Tibial artery (tissue), 4 donors: ENCODE measurements at places on chromosomes 3 and 15.

GRCh38 chr3:127384717-127385539 lies 97.1 kb upstream of the PRR20G start:
- DNase-seq, result peak; percentile 51

- no peak for DNase-seq
These were observed 58.8 kb downstream of the SMARCC1 start for GRCh38 chr3:47722859-47723258.

DNA sequence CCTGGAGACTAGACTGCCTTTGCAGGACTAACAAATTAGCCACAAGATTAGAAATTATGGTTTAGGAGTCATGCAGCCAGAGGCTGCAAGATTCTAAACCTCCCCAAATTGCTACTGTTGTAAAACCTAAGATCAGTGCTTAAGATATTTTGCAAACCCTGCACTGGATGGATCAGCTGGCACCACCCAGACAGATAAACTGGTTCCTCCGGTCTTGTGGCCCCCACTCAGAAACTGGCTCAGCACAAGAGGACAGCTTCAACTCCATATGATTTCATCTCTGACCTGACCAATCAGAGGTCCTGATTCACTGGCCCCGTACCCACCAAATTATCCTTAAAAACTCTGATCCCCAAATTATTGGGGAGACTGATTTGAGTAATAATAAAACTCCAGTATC lies 19.5 kb upstream of the PXYLP1 start:
- no peak for DNase-seq

DNA sequence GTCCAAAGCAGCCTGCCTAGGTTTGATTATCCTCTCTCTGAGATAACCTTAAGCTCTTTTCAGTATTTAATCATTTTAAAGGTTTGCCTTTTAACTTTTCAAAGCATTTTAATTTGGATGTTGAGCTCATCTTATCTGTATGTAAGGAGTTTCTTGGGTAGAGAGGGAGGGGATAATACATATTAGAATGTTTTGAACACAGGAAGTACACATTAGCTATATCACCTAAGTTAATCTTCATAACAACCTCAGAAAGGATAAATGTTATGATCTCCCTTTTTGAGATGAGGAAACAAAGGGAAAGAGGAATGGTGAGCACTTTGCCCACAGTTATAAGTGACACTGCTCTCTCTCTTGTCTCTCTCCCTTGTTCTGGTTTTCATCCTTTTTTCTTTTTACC lies 2.2 kb upstream of the CD47 start:
- no peak for DNase-seq

- no peak for DNase-seq
These were observed 20.8 kb downstream of the NBEAL2 start for GRCh38 chr3:47000198-47000815.

DNA sequence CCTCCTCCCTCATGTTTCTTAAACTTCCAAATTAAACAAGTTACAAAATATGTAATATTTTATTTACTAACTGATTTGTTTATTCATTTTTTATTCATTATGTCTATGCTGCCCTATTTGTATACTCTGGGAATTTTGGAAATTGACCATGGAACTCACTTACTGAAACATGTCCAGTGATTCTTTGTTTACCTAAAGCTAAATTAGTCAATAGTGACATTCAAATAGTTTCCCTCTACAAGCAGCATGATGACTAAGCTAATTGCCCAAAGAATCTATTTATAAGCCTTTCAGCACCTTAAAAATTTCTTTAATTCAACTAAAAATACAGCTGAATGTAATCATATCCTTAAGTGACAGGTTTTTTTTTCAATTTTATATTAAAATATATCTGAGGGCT lies 437.7 kb downstream of the SI start:
- no peak for DNase-seq

GRCh38 chr3:177026505-177027277 lies 170.6 kb downstream of the TBL1XR1 start:
- no peak for DNase-seq

GRCh38 chr3:86987421-86987715 lies 3.6 kb downstream of the VGLL3 start:
- no peak for DNase-seq

DNA sequence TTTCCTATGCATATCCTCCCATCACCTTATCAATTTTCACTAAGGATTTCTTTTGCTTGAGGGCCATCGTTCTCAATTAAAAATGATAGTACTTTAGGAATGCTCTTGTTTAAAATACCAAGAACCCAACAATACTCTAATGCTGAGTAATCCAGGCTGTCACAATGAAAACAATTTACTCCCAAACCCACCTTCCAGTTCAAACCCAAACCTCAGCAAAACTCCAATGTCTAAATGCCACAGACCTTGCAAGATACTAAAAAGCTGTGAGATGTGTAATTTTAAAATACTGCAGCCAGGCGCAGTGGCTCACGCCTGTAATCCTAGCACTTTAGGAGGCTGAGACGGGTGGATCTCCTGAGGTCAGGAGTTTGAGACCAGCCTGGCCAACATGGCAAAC lies 889.8 kb downstream of the ROBO1 start:
- DNase-seq, result no peak

GRCh38 chr3:117632191-117632590 lies 922.6 kb downstream of the TUSC7 start:
- no peak for DNase-seq

GRCh38 chr3:15903164-15903563 lies 105.4 kb upstream of the ANKRD28 start:
- DNase-seq, result peak; percentile 79

DNA sequence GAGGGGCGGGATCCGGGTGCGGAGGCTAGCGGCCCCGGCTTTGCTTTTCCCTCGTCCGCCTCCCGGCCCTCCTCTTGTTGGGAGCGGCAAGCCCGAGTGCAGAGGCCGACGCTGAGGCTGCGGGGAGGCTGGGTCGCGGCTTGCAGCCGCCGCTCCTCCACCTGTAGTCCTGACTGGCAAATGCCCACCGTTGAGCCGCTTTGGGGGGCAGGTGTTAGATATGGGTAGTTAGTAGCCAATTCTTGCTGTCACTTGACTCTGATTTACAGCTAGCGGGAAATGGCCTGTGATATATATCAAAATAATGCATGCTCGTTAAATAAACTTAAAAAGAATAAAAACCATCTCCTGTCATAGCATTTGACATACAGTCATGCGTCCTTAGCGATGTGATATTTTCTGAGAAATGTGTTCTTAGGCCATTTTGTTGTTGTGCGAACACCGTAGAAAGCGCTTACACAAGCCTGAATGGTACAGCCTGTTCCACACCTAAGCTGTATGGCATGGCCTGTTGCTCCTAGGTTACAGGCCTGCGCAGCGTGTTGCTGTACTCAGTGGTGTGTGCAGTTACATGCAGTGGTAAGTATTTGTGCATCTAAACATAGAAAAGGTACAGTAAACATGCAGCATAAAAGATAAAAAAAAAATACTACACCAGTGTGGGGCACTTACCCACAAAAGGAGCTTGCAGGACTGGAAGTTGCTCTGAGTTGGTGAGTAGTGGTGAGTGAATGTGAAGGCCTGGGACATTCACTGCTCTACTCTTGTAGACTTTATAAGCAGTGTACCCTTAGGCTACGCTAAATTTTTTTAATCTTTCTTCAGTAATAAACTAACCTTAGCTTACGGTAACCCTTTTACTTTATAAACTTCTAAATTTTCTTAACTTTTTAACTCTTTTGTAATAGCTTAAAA lies 873 bp downstream of the CAPN7 start:
- DNase-seq, result peak; percentile 43

- no peak for DNase-seq
These were observed 221.1 kb upstream of the TLE3 start for GRCh38 chr15:70318594-70319465.

DNA sequence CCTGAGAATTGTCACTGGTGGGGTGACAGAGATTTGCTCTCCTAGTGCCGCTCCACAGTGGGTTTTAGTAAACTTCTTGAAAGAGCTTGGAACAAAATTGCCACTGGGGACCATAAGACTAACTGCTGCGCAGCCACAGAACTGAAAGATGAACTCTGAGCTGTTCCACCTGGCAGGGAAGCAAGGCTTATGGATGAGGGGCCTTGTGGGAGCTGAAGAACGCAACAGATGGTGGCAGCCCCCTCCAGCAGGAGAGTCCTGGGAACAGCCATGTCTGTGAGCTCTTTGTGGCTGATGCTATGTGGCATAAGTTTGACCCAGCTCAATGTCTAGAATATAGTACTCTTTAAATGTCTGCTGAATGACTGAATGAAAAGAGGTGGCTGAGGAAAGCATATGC lies 66.8 kb upstream of the C2CD4B start:
- DNase-seq, result no peak

DNA sequence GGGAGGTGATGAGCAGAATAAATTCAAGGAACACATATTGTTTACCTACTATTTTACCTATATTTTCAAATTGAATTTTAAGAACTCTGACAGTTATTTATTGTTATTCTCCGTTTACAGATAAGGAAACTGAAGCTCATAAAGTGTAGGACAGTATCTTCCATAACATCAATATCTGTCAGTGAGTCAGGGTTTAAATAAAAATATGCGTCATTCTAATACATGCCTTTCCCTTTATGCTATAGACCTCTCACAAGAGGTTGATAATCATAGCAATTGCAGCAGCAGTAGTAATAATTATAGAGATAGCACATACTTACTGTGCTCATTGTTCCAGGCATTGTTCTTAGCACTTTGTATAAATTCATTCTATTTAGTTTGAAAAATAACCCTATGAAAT lies 101.1 kb downstream of the EPHA6 start:
- no peak for DNase-seq

- DNase-seq, result no peak
These were observed 9.4 kb downstream of the TGFBR2 start for GRCh38 chr3:30615615-30616346.

DNA sequence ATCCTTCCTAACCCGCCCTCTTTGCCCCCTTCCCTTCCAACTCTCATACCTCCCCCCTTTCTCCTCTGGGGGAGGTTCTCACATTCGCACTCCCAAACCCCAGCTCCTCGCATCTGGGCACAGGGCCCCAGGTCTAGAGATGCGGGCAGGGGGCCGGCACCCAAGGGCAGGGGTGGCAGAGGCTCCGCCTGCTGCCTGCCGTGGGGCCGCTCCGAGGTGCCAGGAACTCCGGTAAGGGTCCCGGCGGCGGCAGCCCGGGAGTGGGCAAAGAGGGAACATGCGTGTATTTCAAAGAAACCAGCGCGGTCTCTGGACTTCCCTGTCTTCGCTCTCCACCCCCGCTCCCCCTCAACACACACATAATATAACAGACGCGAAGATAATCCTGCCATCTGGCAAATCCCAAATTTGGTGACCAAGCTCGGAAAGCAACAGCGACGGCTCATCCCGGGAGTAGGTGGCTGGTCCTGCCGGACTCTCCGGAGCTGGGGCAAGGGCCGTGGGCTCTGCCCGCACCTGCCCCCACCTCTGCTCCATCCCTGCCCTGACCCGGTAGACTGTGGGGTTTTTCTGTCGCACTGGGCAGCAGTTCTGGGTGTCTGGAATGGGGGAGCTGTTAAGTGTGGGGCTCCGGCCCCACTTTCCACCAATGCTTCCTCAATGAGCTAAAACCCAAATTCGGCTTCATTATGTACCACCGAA lies 31.0 kb downstream of the NR2F2 start:
- no peak for DNase-seq

DNA sequence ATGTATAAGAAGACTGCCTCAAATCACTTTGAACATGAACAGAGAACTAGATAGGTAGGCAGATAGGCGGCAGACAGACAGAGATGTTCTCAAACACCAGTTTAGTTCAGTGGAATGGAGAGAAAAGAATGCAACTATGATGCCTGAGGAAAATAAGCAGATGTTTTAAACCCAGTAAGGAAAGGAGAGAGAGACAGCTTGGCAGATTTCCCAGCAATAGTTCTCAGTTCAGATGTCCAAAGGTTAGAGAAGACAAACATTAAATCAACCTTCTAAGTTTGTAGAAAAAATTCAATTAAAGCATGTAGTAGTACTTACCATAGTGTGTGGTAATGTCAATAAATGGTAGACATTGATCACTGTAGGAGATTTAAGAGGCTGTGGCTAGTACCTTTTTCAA lies 209.6 kb upstream of the PFN2 start:
- no peak for DNase-seq

DNA sequence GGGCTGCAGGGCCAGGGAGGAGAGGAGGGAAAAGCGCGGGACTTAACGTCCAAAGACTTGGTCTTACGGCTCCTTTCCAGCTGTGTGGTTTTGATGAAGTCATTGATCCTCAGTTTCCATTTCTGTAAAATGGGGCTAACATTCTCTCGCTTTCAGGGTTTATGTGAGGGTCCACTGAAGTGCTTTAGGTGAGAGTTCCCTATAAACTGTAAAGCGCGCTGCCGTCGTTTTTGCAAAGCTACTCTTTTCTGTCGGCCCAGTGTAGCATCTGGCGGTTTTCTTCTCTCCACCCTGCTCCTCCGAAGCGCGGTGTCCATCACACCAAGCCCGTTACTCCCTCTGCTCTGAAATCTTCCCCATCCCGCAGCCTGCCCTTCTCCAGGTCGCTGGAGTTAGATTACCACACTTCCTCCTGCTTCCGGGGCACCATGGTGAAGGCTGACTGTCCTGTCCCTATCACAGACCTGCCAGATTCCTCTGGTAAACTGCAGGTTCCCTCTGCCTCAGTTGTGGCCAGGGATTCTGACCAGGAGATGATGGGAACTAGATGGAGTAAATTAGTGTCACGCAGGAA lies 702 bp upstream of the DNAJC17 start:
- DNase-seq, result no peak

DNA sequence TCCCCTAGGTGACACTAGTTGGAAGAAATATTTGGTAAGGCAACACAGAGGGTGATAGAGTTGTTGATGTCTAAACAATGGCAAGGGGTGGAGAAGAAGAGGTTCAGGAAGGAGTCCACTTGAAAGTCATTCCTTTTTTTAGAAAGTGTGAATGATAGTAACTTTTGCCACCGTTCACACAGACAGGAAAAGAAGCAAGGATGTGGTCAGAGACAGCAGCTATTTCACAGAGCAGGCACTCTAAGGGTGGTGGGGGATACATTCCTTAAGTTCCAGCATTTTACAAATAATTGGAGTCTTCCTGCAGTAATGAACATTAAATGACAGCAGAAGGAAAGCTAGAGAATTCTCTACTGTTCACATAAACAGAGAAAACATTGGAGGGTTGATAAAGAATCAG lies 75.4 kb upstream of the ZNF385D start:
- DNase-seq, result no peak

GRCh38 chr15:68829068-68829467 lies 8.4 kb upstream of the ANP32A start:
- no peak for DNase-seq

GRCh38 chr3:6605227-6605626 lies 255.7 kb upstream of the GRM7 start:
- no peak for DNase-seq

DNA sequence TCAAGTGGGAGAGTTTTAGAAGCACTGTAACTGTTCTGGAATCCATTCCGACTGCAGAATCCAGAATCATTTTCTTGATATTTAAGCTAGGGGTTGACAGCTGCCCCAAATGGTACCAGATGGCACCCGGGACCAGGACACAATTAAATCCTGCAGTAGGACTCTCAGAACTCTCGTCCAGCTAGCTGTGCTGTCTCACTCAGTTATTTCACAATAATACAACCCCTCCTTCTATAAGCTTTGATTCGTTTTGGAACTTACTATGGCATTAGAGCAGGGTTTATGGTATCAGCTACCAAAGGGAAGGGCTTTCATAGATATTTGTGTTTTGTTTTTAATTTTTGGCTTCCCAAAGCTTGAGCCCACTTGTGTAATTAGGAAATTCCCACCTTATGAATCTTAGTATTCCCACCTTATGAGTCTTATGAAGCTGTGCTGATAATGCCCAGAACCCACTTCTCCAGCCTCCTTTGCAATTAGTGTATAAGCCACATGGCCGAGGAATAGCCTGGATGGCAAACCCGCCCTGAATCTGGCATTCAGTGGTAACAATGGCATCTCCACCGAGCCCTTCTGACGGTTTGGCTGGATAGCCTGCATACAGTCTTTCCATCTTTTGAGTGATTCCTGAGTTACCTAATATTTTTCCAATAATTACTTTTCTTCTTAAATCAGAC lies 120.1 kb downstream of the UACA start:
- DNase-seq, result no peak
